D341Med (cell line): ENCODE measurements at places on chromosomes 6 and 20.

- DNase-seq = no peak
Measured at GRCh38 chr6:31586599-31587281, 663 bp downstream of the LST1 start.

- peak; percentile 72 for DNase-seq
Measured at GRCh38 chr20:13261460-13262301, 40.6 kb downstream of the ISM1 start.

- DNase-seq = peak; percentile 44
Measured at GRCh38 chr6:123415844-123416468, 220.8 kb downstream of the TRDN start.

DNA sequence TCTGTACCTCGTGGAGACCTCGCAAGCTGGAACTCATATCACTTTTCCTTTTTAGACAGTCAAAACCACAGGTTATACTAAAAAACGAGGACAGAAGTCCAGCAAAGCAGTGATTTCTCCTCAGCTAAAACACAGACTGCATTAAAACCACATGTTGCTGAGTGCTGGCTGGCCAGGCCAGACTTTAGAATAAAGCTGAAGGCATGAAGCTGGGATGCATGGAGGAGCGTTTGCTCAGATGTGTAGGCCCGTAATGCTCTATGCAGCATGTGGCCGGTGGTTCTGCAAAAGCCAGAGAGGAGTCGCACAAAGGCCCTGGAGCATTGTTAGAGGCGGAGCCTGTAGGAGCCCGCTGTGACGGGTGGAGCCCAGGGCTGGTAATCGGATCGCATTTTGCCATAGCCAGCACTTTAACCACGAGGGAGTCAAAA, 83.6 kb downstream of the SMOC2 start:
- DNase-seq = no peak

- no peak for DNase-seq
Measured at GRCh38 chr6:134347885-134348805, 30.2 kb upstream of the SGK1 start.

DNA sequence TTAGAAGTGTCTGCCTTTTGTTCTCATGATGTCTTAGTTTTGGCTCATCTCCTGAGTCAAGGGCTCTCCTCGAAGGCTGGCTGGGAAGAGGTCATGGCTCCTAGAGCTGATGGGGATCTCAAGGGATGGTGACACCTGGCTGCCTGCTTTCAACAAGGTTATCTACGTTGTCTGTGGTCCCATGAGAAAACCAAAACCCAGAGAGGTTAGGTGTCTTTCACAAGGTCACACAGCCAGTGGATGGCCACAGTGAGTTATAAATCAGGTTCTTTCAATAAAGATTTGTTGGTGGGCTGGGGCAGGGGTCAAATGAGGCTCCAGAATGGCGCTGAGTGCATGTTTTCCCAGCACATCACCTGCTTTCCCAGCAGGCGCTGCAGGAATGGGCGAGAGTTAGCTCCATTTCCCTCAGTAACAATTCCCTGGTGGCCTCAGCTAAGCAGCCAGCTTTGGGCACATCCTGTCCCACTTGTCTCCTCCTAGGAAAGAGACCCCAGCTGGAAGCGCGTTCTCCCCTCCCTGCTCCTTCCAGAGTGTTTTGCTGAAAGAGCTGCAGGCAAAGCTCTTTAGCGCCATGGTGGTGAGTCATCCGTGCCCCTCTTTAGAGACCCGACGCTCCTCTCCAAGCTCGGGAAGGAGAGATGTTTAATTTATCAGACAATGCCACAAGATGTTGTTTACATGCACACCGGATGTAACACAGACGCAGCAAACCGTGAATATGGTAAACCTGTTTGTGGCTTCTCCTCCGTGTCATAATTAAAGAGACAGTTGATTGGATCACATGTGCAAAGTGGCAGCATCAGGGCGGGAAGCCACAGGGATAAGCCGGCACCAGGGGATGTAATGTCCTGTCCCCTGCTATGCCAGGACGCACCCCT, 109.7 kb downstream of the LRFN2 start:
- peak; percentile 45 for DNase-seq

DNA sequence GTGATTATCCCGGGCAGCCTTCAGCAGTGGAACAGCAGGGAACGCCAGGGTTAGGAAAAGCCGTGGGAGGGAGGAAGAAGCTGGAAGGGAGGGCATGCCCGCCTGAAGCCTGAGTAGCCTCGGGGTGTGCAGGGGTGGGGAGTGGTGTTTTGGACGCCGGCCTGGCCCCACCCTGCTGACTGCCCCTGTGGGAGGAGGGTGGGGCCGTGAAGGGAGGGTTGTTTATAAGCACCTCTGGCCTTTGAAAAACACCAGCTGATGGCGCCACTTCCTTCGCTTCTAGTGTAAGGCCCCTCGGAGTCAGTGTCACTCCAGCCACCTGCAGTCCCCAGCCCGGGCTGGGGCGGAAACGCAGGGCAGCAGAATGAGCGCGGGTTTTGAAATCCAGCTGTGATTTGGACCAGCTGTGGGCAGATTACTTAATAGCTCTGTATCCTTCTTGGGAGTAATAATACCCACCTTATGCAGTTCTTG, 52.8 kb upstream of the BMP6 start:
- peak; percentile 60 for DNase-seq

- DNase-seq = no peak
Measured at GRCh38 chr6:155678361-155678760, 222.7 kb upstream of the NOX3 start.

DNA sequence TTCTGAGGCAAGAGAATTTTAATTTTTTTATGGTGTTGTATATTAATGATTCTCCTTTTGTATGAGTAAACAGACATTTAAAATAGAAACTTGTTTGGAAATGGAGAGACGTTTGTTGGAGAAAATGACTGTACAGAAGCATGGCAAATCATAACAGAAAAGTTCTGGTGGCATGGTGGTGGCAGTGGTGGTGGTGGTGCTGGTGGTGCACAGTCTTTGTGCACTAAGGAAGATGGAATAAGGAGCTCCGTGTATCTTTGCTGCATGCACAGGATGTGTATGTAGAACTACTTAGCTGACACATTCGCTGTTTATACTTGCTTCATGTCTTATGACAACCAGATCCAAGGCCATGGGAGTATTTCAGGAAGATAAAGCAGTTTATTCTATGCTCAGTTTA, 294.9 kb downstream of the UTRN start:
- DNase-seq = no peak

DNA sequence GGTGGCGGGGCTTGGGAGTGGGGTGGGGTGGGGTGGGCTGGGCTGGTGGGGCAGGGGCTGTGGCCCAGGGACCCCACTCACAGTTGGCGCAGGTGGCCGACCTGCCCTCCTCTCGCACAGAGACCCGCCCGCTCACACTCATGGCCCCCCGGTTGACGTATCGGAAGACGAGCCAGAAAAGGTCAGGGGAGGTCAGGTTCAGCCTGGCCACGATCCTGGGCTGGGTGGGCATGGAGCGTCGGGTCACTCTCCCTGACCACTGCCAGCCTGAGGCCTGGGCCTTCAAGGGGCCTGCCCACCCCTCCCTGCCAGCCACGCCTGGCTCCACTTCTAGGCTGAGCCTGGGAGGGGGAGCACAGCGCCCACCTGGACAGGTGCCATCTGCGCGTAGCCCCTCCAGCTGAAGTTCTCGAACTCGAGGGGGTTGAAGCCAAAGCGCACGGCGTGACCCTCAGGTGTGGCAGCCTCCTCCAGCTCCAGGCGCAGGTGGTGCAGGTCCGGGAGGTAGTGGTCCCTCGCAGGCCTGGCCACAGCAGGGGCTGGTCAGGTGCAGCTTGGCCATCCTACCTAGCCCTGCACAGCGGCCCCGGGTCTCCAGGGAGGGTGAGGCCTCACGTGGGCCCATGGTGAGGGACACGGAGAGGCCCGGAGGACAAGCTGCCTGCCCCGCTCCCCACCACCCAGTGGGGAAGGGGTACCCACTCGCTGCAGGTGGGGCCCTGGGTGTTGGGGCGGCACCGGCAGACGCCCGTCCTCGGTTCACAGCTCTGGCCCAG, 31.2 kb downstream of the ADRM1 start:
- no peak for DNase-seq

DNA sequence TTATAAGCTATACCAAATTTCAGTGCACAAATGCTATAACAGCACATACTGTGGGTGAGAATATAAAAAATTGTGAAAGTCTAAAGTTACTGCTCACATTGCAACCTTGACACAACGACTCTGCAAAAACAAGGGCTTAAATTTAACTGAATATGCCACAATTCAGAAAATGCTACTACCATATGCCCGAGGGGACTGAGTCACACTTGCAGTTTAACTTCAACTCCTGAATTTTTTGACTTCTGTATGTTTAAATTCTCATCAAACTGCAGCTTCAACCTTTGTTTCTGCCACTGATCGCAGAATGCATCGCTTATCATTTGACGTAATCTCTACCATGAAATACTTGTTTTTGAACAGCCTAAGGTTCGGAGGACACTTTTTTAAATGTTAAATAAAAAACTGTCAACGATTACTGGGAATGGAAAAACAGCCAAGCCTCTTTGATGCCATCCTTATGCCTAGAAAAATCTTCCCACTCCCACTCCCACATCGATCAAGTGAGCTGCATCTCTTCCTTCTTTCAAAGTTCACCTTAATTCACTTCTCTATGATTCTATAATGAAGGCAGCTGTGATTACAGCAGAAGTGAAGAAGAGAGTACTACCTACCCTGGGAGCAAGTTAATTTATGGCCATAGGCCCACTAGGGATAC, 136.5 kb downstream of the ATXN1 start:
- DNase-seq = no peak

- no peak for DNase-seq
Measured at GRCh38 chr6:70995411-70995810, 38.6 kb upstream of the B3GAT2 start.

GRCh38 chr6:84357631-84358030, 130.2 kb upstream of the CEP162 start:
- DNase-seq = no peak

- DNase-seq = no peak
Measured at GRCh38 chr20:51643390-51643789, 100.9 kb upstream of the NFATC2 start.

GRCh38 chr6:107408714-107409113, 50.6 kb downstream of the PDSS2 start:
- no peak for DNase-seq

GRCh38 chr6:39225543-39225942, 3.7 kb downstream of the KCNK5 start:
- no peak for DNase-seq

DNA sequence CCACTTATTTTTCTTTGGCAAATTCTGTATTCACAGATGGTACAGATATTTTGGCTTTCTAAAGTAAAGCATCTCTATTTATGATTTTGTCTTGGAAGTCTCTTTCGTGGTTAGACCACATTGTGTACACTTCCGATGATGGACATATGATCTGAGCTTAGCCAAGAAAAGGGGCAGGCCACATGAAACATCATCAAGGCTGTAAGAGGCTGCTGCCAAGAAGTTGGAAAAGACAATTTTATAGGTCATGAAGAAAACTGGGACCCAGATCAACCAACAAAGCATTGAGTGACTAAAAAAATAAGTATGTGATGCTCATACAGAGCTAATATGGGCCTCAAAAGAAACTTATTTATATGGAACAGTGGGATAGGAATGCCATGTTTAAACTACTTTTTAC, 266.4 kb downstream of the HAO1 start:
- no peak for DNase-seq

DNA sequence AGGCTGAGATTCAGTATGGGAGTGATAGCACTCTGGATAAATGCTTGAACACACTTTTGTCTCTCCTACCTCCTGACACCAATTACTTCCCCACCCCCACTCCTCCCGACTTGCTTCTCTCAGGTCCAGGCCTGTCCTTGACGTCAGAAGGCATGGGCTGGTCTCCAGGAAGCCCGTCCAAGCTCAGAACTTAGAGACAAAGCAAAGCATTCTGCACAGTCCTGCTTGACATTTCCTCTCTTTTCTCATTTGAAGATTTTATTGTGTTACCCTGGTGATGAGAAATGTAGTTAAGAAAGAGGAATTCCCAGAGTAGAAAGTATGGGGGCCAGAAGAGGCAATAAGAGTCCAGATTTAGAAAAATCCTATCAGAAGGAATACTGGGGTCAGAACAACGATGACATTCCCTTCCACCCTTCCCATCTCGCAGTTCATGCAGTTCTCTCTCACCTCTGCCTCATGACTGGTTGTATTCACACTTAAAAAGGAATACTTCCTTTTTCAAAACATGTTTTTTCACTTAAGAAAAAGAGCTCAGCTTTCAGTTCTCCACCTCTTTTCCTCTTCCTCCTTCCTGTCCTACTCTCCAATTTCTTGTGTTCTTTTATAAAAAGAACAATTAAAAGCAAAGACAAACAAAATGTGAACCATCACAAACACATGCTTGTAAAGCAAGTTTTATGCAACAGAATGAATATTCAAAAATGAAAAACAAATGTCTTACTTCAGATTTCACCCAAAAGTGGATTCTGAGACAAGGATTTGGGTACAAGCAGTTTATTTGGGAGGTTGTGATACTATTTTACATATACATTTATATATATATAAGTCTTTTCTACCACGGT, 18.5 kb upstream of the FAM184A start:
- no peak for DNase-seq

DNA sequence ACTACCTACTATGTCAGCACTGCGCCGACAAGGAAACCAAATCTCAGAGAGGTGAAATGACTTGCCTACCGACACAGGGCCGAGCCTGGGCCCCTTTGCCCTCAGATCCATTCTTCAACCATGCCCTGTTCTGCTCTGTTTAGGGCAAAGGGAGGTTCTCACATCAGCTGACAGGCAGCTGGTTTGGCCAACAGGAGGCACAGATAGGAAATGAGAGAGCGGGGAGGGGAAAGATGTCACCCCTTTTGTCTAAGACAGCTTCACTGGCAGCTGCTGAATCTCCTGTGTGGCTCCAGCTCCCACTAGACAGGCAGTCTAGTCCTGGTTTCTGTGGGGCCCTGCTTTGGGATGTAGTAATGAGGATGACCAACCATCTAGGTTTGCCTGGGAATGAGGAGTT, 158.7 kb downstream of the TMEM200A start:
- no peak for DNase-seq

- DNase-seq = no peak
Measured at GRCh38 chr6:52538252-52538900, 38.5 kb downstream of the TRAM2 start.

DNA sequence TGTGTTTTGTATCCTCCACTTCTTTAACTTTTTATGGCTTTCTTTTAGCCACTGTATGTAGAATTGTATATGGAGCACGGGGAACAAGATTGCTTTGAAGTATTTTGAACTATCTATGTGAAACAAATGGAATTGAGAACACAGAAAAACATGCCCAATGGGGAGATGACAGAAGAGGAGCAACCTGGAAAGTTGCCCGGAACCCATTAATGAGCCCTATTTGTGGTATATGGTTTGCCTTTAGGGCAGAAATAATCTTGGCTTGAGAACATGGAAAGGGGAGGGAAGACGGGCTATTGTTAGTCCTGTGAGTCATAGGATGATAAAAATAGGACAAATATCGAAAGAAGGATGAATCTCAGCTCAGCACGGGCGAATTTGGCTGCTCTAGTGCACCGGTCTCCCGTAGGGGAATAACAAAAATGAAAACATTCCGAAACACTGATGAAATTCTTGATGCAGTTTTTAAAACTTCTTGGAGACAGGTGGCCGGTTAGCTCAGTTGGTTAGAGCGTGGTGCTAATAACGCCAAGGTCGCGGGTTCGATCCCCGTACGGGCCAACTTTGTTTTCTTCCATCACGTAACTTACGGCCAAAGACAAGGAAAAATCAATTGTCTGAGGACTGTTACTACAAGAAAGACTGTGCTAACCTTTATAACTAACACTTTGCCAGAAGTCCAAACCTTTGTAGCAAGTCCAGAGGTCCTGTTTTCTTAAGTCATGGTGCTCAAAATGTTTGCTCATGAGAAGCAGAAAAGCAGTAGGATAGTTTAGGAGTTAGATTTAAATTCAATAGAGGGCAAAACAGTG, 15.7 kb downstream of the HMGN4 start:
- no peak for DNase-seq

- peak; percentile 38 for DNase-seq
Measured at GRCh38 chr6:10451828-10452509, 37.1 kb upstream of the TFAP2A start.

GRCh38 chr6:22726966-22727365, 157.6 kb downstream of the HDGFL1 start:
- DNase-seq = no peak
